HAP-1 (cell line): ENCODE measurements at places on chromosomes 7 and 10.

GRCh38 chr7:2175514-2175913 lies 57.2 kb downstream of the MAD1L1 start:
- no peak for DNase-seq

DNA sequence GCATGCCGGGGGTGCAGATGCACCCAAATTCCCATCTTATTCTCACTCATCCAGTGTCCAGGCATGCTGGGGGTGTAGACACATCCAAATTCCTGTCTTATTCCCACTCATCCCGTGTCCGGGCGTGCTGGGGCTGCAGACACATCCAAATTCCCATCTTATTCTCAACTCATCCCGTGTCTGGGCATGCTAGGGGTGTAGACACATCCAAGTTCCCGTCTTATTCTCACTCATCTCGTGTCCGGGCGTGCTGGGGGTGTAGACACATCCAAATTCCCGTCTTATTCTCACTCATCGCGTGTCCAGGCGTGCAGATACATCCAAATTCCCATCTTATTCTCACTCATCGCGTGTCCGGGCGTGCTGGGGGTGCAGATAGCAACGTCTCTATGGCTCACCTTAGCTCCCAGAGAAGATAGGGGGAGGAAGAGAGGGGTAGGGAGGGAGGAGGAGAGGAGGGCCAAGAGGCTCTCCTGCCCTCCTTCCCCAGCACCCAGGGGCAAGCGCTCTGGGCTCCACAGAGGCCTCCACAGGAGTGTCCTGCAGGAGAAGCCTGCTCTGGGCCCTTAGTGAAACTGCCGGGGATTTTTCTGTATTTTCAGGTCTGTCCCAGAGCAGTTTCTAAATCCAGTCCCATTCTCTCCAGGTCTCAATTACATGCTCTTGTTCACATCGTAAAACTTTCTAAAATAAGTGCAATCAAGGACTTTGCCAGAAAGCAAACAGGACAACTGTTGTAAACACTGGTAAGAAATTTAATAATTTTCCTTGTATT lies 210.8 kb downstream of the DIP2C start:
- no peak for DNase-seq

DNA sequence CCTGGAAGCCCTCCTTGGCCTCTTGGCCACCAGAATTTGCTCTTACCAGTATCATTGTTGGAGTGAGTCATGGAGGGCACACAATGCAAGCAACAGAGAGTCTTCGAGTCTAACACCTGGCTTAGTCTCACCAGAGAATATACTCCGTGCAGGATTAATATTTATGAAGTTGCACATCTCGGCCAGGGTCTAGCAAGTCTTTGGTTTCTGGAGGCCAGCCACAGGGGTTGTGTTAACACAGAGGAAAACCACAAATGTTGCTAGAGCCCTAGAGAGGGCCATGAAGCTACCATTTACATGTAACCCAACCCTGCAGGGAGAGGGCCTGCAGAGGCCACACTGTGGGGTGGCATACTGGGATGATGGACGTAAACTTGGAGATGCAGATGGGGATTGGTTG lies 71.8 kb downstream of the MTPN start:
- no peak for DNase-seq

- no peak for DNase-seq
Measured at GRCh38 chr7:142379201-142379885, 121.5 kb upstream of the PRSS58 start.

GRCh38 chr7:154881026-154881425 lies 121.9 kb downstream of the PAXIP1 start:
- DNase-seq, result no peak

DNA sequence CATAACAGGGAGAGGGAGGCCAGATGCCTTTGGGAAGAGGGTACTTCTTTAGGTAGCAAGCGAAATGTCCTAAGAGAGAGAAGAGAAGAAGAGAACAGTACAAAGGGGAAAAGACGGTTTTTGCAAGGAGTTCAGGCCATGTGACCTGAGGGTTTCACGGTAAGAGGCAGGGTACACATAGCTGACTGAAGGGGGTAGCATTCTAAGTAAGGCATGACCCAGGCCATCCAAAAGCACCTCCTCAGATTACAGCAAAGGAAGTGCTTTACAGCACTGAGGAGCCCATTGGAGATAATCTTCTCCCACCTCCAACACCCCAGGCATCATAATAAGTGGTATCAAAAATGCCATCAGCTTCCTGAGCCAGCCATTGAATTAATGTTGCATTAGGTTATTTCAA lies 258.2 kb upstream of the NPY start:
- DNase-seq, result no peak

GRCh38 chr10:31147210-31147608 lies 115.5 kb upstream of the ZNF438 start:
- no peak for DNase-seq

- no peak for DNase-seq
Measured at GRCh38 chr7:98617051-98617959, at the start of gene NPTX2. Gene NPTX2 (plus strand): TSS chr7:98617285. CDS start chr7:98617462, 177 bp downstream.

DNA sequence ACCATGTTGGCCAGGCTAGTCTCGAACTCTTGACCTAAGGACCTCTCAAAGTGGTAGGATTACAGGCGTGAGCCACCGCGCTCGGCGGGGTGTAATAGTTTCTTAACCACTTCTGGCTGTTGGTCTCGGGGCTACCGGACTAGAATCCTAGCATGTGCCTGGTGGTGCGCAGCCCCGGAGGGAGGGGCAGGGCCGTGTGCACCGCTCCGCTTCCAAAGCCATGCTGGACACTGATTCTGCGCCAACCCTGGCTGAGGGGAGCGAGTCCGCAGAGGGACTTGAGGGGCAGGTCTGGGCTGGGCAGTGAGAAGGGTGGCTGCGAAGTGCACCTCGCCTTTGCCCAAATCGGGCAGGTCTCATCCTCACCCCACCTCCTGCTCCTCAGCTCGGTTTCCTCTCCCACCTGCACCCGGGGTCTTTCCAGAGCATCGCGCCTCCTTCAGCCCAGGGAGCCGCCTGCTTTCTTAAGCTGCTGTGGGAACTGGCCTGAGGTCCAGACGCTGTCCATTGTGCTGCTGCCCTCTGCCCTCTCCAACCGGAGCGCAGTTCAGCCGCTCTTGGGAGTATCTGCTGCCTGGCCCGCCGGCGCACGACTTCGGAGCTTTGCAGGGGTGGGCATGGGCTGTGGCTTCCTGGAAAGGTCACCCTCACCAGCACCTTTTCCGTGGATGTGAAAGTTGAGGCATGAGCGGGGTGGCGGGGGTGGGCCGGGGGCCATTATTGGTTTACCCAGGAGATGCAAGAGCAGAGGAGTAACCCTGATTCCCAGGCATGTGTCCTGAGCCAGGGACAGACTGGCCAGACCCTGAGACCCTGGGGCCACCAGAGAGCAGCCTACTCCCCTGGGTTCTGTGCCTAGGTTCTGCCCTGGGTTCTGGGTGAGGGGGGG lies 422.6 kb upstream of the NUPR2 start:
- no peak for DNase-seq

DNA sequence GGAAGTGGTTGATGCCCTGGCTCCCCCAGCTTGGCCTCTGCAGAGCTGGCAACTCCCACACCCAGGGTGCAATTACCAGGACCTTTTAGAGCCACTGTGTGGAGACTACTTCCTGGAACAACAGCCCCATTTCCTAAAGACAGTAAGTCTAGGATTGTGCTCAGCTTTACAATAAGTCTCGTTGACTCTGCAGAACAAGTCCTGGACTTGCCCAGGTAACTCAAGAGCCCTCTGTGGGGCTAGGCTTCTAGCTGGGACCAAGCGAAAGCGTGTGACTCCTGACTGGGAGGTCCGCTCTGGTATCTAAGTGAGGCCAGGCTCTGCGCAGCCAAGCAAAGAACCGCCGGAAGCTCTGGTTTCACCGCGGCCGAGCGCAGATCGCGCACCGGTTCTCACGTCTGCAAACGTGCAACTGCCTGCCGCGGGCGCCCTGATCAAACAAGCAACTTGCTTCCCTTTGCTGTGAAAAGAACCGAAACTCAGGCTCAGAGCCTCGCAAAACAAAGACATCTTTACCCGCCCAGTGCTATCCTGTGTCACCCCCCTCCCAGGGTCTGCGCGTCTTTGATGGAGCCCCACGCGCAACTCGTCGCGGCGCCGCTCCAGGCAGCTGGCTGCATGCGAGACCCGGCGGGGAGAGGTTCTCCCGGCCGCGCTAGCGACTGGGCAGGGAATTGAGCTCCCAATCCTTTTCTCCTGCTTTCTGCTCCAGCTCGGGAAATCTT lies 4.4 kb upstream of the PDLIM1 start:
- no peak for DNase-seq

- no peak for DNase-seq
Measured at GRCh38 chr7:101824440-101824839, 7.0 kb downstream of the CUX1 start.

- no peak for DNase-seq
Measured at GRCh38 chr7:96532428-96532935, 177.2 kb downstream of the SEM1 start.

GRCh38 chr10:97024168-97025073 lies 161.3 kb downstream of the SLIT1 start:
- DNase-seq, result no peak

- no peak for DNase-seq
Measured at GRCh38 chr10:124198871-124199270, 105.5 kb upstream of the CHST15 start.

DNA sequence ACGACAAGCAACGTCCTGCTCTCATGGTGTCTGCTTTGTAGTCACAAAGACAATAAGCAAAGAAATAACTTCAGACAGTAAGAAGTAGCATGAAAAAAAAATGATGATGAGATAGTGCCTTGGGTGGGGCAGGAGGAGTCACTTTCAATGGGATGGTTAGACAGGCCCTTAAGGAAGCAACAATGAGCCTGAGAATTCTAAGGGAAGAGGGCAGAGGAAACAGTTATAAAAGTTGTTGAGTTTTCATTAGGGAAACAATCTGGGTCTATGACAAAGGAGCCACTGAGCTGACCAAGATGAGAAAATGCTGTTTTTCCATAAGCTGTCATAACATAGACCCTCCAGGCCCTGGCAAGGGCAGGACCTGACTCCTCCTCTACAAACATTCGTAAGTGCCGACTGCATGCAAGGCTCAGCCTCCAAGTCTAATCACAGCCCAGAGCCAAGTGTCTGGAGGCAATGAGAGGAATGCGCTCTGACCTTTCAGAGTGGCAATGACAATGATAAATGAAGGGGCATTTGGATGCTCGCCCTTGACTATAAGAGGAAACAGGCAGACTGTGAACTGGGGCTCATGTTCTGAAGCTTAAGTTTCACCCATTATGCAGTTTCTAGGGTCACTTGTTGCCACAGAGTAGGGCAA lies 43.7 kb downstream of the PPP1R3C start:
- DNase-seq, result no peak

DNA sequence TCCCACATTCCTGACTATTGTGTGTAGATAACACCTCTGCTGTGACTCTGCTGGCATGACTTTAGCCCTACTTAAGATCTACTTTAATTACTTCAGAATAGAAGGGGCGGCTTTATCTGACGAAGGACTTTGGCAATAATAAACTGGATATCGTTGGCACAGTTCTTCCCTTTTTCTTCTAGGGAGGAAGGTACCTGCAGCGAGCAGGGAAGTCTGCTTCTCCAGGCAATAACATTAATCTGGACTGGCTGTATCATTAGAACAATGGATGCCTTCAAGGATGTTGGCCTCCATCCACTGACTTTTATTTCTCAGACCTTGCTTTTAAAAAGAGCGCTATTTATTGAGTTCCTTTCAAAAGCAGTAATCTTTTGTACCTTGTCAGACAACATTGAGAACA lies 172.6 kb upstream of the THSD7A start:
- peak; percentile 54 for DNase-seq

- peak; percentile 52 for DNase-seq
Measured at GRCh38 chr7:135414850-135415439, 95.0 kb downstream of the CNOT4 start.

- no peak for DNase-seq
Measured at GRCh38 chr7:123782071-123782798, 33.4 kb upstream of the WASL start.

- DNase-seq, result no peak
Measured at GRCh38 chr10:60266513-60266912, 123.2 kb downstream of the ANK3 start.

GRCh38 chr10:69588358-69588757 lies 15.1 kb upstream of the NEUROG3 start:
- DNase-seq, result no peak

DNA sequence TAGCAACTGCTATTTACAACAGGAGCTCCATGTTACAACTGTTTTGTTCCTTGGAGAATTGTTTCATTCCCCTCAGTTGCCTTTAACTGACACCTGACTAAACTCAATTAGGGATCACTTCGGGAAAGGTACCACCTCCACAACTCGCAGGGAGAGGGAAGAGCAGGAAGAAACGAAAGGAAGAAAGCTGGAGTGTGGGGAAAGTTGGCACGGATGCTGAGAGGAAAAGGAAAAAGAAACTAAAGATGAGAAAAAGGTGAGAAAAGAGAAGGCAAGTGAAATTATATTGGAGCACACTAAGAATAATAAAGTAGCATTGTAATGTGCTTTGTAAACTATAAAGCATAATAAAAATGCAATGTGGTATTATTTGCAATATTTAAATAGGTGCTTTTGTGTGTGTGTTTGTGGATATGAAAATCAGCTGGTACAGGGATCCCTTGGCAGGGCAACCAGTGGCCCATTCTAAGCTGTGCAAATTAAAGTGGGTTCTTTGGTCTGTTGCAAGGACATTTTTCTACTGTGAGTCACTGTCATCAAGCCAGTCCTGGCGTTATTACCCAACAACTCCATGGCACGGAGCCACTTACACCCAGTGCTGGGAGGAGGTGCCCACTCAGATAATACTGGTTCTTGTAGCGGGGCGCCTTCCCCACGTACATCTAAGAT lies 45.9 kb downstream of the HIPK2 start:
- no peak for DNase-seq

DNA sequence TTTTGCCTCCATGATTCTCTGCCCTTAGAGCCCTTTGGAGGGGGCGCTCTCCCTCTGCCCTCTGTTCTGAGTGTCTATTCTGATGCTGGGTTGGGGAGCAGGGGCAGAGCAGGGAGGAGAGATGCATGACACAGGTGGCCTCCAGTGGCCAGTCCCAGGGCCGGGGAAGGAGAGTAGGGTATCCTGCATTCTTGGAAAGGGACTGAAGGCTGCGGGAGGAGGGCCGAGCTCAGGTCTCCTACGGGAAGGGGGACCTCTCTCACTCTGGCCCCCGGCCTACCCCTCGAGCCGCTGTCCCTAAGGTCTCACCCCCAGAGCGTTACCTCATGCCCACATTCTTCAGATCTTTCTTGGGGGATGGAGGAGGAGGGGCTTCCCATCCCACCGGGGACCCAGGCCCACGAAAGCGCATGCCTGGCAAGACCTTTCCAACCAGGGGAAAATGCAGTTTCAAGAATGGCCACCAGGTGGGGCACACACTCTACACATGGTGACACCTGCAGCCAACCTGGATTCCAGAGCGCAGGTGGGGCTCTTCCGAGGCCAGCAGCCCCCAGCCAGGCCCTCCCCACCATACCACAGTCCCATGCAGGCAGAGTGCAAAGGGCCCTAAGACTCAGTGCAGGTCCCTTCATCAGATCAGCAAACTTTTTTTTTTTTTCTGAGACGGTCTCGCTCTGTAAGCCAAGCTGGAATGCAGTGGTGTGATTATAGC lies 86.4 kb downstream of the MYL10 start:
- DNase-seq, result peak; percentile 30

DNA sequence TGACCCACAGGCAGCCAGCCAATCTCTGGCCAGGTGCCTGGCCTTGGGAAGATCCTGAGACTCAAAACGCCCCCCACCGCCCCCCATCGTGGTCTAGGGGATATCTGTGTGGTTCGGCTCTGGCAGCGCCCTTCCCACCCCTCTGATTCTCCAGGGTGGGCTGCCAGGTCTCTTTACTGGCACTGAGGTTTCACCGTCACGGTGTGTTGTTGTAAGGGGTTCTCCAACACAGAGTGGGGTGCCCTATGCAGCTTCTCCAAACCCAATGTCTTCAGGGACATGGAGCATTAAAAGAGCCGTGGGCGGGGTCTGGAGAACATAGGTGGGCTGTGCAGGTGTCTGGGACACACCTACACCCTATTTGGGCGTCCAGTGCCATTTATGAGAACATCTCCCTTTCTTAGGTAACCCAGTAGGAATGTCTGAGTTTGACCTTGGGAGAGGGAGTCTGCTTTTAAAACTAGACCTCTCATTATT lies 1.5 kb downstream of the MAFK start:
- DNase-seq, result no peak
